NCI-H187 treated with DMSO at 0.1 percent for 48 hours (cell line): ENCODE measurements at places on chromosomes 2 and 18.
A peak's percentile ranks its signal among the peaks of the same experiment; 100 is the strongest.

- no peak for DNase-seq
Observed at GRCh38 chr2:119941981-119942513, 70.8 kb upstream of the EPB41L5 start.

DNA sequence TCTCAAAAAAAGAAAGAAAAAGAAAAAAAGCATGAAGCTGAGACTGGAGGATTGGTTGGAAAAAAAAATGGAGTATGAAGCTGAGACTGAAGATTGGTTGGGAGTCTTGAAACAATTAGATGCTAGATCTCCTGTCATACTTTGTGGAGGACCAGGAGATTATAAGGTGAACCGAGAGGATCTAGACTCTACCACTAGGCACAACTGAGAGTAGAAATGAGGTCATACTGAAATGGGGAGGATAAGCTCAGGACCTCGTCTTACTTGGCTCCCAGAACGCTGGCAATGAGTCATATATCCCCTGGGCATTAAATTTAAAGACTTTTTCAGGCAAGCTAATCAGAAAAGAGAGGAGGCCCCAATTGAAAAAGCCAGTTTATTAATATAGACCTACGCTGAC is 3.3 kb upstream of the ORC2 start:
- DNase-seq: no peak

DNA sequence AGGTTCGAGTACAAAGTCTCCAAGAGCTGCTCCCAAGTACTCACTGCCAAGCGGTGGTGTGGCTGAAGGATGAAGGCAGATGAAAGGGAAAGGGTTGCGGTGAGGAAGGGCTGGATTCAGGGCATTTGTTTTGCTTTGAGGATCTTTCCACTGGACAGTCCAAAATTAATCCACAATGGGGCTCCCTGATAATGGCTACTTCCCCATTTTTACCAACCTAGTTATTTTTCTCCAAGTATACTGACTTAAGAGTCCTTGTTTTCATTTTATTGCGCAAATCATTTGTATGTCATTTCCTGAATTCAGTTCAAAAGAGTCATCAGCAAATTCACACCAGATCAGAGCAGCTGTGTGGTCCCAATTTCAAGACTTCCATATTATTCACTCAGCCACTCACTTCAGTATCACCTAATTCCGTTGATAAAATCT is 464 bp upstream of the SESTD1 start:
- no peak for DNase-seq

GRCh38 chr18:77063260-77063659 is 69.3 kb downstream of the MBP start:
- DNase-seq: no peak

DNA sequence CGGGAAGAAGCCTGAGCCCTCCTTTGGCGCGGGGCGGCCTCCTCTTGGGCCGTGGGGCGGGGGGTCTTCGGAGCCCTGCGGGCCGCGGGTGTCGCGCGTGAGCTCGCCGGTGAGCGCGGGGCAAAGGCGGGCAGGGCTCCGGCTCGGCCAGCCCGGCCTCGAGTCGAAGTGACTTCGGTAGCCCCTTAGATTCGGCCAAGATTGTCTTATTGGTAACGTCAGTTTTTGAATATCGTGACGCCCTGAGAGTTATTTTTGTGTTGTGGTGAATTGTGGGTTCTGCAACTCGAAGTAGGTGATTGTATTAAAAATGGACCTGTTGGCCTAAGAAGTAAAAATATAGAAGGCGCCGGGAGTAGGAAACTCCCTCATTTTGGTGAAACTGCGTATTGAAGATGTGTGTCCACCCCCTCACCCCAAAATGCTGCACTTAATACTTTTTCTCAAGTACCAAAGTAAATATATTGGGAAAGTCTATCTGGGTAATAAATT is 669 bp downstream of the MARCHF7 start:
- no peak for DNase-seq

DNA sequence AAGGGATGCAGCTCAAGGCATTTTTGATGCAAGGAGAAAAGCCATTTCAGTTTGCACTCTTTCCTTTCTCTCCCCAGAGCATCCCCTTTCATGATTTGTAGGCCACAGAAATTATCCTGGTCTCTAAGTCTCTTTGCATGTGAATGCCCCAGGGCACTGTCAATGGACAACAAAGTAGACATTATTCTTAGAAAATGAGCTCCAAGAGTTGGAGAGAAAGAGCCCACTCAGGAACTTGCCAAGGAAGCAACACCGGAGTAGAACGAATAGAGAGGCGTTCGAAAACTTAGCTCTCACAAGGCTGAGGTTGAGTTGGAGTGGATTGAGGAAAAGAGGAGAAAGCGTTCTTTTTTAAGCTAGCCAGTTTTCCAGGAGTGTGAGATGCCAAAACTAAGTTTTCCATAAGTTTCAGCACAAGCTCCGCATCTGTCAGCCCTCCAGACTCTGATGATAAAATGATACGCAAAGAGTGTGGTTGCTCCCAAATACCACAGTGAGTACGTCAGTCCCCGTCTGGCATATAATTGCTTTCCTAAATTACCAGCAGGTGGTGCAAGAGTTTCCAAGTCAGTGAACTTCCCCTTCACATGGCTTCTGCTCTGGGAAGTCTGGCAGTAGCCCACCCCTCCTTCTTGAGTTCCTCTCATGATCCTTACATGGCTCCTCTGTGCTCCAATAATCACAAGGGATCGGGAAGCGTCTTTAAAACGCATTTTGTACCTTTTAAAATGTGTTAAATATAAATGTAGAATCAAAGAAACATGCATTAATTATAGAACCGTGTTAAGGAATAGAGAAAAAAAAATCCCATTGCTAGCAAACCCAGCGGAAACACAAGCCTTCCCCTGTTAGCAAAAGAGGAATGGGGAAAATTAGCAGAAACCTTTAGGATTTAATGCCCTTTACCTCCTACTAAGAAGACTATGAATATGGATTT is 1060.6 kb upstream of the FANCL start:
- DNase-seq: peak; percentile 49

- no peak for DNase-seq
Observed at GRCh38 chr2:200450288-200450687, 59.6 kb downstream of the KCTD18 start.
